ENCODE measurements at places on chromosomes 3 and 15.
A peak's percentile ranks its signal among the peaks of the same experiment; 100 is the strongest.

GRCh38 chr3:183812761-183813445, 12.5 kb downstream of the MAP6D1 start:
- no peak for DNase-seq

DNA sequence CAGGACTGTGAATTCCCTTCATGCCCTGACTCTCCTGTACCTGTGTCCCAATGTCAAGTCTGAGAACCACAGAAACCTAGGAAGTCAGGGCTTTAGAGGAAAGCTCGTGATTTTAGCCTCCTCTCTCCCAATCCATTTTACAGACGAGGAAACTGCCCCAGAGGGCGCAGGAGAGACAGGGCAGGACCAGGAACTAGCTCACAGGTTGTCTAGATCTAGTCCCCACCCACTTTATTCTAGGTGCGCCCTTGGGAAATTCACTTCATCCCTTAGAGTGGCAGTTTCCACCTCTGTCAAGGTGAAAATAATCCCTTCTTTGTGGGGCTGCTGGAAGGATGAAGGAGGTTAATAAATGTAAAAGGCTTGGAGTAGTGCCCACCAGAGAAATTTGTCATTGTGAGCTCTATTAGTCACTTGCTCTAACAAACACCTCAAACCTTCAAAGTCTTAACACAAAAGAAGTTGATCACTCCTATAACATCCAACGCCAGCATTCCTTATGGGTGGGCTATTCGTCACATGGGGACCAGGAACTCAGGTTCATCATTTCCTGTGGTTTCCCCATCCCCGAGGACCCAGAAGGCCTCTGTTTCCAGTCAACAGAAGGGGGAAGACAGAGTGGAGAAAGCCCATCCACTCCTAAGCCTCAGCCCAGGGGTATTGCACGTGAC, 282.3 kb downstream of the XXYLT1 start:
- no peak for DNase-seq

GRCh38 chr3:9750556-9751411, 1.0 kb downstream of the OGG1 start:
- no peak for DNase-seq

GRCh38 chr3:99777708-99778107, 40.0 kb upstream of the CMSS1 start:
- DNase-seq = no peak

DNA sequence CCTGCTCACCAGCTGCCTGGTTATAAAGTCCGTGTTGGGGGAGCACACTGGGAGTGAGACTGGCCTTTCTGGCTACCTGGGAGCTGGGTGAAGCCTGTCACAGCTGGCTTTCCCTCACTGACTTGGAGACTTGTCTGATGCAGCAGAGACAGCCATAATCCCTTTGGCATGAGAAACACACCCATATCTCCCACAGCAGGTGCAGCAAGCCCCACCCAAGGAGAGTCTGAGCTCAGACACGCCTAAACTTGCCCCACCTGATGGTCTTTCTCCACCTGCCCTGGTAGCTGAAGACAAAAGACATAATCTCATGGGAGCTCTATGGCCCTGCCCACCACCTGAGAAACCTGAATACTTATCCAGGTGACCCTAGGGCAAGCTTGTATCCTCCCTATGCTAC, 54.8 kb downstream of the NMD3 start:
- peak; percentile 18 for DNase-seq

- no peak for DNase-seq
Measured at GRCh38 chr3:38460377-38461270, 6.9 kb downstream of the ACVR2B start.

GRCh38 chr3:138389144-138389601, 40.8 kb downstream of the MRAS start:
- DNase-seq = no peak

DNA sequence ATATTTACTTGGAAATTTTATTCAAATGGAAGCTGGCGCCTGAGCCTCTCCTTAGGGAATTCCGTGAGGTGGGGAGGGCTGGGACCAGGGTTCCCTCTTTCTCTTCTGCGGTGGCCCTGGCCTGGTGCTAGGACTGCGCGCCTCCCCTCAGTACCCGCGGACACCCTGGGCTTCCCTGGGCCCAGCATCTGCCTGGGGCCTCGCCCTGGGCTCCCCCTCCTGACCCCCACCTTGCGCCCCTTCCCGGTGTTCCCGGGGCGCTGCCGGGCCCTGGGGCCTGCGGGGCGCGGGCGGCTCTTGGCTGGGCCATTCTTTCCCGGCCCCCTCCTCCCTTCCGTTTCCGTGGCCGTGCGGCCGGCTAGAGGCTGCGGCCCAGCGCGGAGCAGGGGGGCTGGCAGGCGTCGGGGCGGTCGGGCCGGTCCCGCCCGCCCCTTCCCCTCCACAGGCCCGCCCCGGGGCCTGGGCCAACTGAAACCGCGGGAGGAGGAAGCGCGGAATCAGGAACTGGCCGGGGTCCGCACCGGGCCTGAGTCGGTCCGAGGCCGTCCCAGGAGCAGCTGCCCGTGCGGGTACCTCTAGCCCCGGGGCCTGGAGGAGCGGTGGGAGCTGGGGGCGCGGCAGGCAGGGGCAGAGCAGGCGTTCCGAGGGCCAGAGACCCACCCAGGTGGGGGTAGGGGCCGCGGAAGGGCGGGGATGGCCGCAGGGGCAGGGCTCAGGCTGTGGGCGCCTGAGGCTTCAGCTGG, at the start of gene FES:
Gene FES (plus strand): TSS at position 529 of the 743 bp plus-strand sequence. CDS start 542 bp downstream, outside the sequence.
- DNase-seq = no peak

DNA sequence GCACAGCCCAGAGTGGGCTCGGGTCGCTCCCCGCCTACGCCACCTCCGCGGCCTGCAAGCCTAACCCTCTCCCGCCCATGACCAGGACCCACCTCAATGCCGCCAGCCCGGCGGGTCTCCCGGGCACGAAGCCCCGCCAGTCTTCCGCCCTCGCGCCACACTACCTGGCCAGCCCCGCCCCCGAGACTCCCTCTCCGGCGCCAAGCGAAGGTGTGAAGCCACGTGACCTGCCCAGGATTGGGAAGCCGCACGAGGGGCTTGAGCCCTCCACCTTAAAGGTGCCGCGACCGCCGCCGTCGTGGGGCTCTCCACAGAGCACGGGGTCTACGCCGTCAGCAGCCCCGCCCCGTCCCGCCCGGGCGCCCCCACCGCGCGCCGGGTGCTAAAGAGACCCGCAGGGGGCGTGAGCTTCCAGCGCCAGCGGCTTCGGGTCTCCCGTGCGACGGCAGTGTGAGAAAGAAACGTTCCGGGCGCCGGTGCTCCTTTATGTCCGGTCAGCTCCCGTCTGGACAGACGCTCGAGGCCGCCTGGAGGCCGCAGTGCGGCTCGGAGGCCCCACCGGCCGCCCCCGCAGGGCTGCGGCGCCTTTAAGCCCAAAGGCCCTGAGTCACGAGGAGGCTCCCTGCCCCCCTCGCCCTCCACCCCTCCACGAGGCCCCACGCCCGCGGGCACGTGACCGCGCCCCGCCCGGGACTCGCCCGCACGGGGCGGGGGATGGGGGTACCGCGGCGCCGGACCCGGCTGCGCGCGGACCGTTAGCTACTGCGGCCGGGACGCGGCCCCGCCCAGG, at the start of gene CPEB1:
Gene CPEB1 (minus strand): TSS at position 319 of the 790 bp plus-strand sequence. CDS start 18,904 bp downstream, outside the sequence.
- DNase-seq = peak; percentile 83

DNA sequence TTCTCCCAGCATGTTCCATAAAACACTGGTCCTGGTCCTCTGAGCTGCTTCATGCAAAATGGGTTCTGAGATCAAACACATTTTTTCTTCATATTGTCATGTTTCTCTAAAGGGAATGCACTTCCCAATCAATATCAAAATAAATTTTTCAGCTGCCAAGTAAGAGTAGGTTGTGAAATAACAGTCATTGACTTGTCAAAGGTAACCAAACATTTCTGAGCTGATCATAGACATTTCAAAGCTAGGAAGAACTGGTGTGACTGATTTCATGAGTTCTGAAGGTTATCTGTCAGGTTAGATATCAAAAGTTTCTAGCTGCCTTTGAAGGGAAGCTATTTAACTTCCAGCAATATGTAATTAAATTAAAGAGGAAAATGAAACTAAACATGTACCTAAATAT, 770.9 kb downstream of the TBL1XR1 start:
- no peak for DNase-seq

DNA sequence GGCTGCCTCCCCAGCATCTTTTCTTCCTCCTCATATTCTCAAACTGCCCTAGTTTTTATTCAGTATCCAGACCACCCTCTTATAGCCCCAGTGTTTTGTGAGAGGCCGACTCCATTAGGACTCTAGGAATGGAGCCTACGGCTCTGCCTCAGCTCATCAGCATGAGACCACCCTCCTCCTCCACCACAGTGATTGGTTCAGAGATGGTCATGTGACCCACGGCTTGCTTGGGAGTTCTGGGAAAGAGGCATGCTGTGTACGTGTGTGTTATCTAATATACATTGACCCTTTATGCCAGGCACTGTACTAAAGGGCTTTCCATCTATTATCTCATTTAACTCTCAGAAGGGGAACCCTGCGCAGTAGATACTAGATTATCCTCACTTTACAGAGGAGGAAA, 17.8 kb upstream of the CMTM7 start:
- DNase-seq = no peak

- peak; percentile 95 for DNase-seq
Measured at GRCh38 chr3:136250903-136251460, 842 bp downstream of the PCCB start.

DNA sequence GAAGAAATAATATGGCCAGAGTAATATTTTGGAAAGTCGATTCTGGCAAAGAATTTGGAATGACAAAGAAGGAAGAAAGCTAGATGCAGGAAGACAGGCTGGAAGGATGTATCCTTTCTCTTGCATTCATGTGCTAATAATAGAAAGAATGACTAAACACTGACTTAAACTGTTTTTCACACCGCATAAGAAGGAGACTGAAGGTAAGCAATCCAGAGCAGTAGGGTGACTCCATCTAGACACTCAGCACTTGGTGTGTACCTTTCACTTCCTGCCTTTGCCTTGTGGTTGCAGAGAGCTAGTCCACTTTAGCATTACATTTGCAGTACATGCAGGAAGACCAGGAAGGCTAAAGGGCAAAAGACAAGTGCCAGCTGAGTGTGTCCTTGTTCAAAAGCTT, 234.6 kb downstream of the RBMS3 start:
- DNase-seq = no peak

DNA sequence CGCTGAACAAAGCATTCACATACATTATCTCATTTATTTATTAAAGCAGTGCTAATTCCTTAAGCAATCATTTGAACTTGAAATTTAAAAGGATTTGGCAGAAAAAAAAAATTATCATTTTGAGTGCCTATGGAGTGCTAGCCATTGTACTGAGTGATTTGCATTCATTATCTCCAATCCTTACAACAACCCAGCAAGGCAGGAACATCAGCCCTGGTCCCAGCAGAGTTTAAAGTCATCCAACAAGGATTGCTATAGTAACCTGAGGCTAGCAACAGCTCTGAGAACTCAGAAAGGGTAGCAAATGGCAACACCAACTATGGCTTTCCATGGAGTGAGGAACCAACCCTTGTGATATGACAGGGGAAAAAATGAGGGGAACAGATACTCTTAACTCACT, 237.6 kb upstream of the SETMAR start:
- DNase-seq = no peak

- no peak for DNase-seq
Measured at GRCh38 chr3:61199843-61200242, 51.4 kb downstream of the FHIT start.

DNA sequence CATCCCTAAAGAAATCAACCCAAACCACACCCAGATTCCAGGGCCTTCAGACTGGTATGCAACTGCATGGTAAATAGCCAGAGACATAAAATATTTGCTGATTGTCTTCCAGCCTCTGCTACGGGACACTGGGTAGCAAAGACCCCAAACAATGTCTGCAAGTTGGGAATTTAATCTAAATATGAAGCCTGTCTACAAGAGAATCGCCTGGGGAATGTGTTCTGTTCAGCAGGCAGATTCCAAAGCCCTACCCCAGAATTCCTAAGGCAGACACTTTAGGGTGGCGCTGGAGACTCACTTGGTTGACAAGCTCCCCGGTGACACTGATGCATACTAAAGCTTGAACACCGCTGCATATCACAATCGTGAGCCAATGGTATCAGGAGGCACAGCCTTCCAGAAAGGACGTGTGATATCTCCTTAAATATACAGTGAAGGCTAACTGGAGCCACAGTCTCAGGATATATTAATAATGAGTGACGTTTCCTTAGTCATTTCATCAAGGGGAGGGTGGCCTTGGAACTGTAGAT, 684.1 kb downstream of the NTRK3 start:
- DNase-seq = no peak

- no peak for DNase-seq
Measured at GRCh38 chr3:45055411-45056143, 29.5 kb downstream of the CLEC3B start.

DNA sequence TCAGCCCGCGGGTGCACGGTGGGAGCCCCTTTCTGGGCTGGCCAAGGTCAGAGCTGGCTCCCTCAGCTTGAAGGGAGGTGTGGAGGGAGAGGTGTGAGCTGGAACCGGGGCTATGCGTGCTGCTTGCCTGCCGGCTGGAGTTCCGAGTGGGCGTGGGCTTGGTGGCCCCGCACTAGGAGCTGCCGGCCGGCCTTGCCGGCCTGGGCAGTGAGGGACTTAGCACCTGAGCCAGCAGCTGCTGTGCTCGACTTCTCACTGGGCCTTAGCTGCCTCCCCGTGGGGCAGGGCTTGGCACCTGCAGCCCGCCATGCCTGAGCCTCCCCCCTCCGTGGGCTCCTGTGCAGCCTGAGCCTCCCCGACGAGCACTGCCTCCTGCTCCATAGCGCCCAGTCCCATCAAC, 36.0 kb downstream of the TRH start:
- no peak for DNase-seq

DNA sequence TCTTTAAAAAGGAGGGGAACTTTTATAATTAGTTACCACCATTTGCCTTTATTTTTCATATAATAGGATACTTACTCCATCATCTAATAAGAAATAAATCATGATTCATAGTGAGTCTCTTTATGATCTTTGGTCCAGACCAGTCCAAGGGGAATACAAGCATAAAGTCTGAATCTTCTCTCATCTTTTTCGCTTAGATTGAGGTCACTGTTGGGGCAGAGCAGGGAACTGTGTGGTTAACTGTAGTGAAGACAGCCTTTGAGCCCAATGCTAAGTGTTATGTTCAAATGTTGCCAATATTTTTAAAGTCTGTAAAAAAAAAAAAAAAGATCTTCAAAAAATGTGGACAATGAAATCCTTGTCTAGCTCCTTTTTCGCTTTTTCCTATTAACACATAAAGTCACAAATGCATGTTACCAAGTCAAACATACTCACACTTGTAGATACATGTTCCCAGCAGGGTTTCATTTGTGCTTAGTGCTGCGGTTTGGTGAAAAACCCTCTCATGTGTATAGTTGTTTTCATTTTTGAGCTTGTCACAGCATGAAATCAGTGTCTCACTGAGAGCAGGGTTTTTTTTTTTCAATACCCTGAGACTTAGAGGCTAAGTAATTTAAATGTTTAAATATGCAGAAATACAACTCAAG, 72.1 kb downstream of the EPHA3 start:
- DNase-seq = no peak

Measured in hematopoietic multipotent progenitor cell treated with erythropoietin and hydrocortisone succinate and interleukin-3 and kit ligand, for 17 days (in vitro differentiated cells).